Activated naive CD8-positive, alpha-beta T cell treated with anti-CD3 and anti-CD28 coated beads for 36 hours (primary cell): ENCODE measurements at places on chromosomes 16 and 17. TPM values are rescaled to one million over a fixed set of nuclear protein-coding genes. Genes with fewer than 3 reads are reported as not detected.
A peak's percentile ranks its signal among the peaks of the same experiment; 100 is the strongest.

SLC16A13 gene
- 5.2 TPM for total RNA-seq

DNA sequence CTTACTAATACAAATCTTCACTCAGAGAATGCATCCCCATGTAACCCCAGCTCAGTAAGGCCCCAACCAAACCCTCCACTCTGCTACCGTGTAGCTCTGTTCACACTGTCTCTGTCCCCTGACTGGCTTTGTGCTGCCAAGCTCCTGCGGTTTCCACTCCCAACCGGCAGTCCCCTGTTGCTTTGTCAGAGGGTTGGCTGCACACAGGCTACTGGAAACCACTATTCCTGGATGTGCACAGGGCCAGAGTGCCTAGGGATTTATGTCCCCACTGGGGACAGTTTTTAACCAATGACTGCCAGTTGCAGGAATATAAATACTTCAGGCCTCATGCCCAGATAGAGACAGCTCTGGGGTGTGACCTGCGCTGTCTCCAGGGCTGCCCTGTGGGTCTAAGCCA is 157.1 kb upstream of the C16orf82 start:
- DNase-seq: no peak
- H3K36me3 ChIP-seq: no peaks in the 10 kb centered on the region
- H3K27ac ChIP-seq: no peak overlapping the region
- H3K4me3 ChIP-seq: no peak overlapping the region
- no peaks in the 10 kb centered on the region for H3K4me1 ChIP-seq
- peaks cover 6% of the 10 kb centered on the region for H3K27me3 ChIP-seq

DNA sequence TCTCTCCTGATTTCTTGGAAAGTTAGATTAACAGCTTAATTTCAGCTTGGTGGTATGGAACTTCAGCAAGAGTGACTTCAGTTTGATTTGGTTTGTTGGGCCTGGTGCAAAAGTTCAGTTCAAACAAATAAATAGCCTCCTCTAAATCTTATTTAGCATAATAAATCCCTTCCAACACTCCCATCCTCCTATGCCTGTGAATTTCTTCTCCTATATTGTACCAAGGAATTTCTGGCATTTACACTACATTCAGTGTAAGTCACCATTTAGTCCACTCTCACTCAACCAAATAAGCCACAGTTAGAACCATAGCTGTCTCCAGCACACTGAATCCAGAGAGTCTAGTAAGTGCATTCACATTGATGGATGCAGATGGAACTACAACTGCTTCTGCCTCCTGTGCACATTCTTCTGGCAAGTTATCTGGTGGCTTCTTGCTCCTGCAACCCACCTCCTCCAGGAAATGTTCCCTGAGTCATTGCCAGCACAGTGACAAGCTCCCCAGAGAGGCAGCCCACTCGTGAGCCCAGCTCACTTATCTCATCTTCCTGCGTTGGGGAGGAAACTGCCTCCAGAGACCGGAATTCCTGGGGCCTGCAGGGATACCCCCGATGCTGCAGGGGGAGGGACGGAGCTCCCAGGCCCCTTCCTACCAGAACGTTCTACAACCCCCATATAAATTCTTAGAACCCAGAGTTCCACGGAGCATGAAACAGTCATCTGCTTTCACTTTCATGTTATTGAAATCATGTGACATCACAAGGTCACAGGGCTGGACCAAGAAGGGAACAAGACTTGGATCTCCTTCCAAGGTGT is 318.3 kb downstream of the PHKB start:
- H3K27ac ChIP-seq: peak overlapping the region; percentile 77
- peaks cover 10% of the 10 kb centered on the region for H3K4me1 ChIP-seq
- DNase-seq: peak; percentile 15
- H3K27me3 ChIP-seq: no peaks in the 10 kb centered on the region
- peak overlapping the region; percentile 71 for H3K4me3 ChIP-seq
- no peaks in the 10 kb centered on the region for H3K36me3 ChIP-seq

- no peak overlapping the region for H3K4me3 ChIP-seq
- no peaks in the 10 kb centered on the region for H3K27me3 ChIP-seq
- H3K27ac ChIP-seq: no peak overlapping the region
Measured at GRCh38 chr17:82016875-82017459, 5.7 kb downstream of the CENPX start.

ZNF624 gene
- total RNA-seq: 3.9 TPM

SLC6A4 gene
- not detected for total RNA-seq

- peaks cover 37% of the 10 kb centered on the region for H3K4me1 ChIP-seq
- no peak overlapping the region for H3K27ac ChIP-seq
- no peaks in the 10 kb centered on the region for H3K36me3 ChIP-seq
- H3K4me3 ChIP-seq: no peak overlapping the region
- DNase-seq: no peak
Measured at GRCh38 chr17:76993651-76994050, 125.4 kb downstream of the MGAT5B start.

FLCN gene
- total RNA-seq: 21.3 TPM

DNA sequence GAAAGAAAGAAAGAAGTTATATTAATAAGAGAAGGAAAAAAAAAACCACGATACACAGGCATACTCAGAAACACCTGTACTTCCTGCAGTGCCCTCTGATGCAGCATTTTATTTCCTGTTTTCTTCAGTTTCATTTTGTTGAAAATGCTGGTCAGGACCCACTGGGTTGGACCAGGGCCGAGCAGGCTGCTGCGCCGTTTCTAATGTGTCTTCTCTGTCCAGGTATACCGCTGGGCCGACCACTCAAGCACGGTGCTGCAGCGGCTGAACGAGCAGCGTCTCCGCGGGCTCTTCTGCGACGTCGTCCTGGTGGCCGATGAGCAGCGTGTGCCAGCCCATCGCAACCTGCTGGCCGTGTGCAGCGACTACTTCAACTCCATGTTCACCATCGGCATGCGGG is 8.3 kb downstream of the KLHL36 start:
- peaks cover 44% of the 10 kb centered on the region for H3K4me1 ChIP-seq
- H3K27me3 ChIP-seq: no peaks in the 10 kb centered on the region
- DNase-seq: no peak
- no peak overlapping the region for H3K4me3 ChIP-seq

PRSS53 gene
- 3.1 TPM for total RNA-seq

DNA sequence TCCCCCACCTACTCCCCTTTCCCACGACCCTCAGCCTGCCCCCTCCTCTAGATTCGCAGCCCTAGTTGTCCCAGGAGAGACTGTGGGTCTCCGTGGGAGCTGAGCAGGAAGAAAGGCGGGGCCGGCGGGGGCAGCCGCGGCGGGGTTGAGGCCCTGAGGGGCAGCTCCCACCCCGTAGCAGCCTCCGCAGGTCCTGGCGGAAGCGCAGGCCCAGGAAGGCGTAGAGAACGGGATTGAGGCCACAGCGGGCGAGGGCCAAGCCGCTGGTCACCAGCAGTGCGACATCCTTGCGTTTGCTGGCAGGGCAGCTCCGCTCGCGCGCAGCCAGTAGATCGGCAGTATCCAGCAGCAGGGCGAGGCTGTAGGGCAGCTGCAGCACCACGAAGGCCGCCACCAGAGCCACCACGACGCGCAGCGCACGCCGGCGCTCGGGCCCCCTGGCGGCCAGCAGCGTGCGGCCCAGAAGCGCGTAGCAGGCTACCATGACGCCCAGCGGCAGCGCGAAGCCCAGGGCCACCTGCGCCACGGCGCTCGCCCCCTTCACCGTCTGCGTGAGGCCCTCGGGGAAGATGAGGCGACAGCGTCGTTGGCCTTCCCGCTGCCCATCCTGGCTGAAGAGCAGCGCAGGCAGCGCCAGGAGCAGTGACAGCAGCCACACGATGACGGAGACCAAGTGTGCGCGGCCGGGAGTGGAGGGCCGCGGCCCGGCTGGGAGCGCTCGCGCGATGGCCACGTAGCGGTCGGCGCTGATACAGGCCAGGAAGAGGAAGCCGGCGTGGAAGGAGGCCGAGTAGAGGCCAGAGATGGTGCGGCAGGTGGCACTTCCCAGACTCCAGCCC is 1.9 kb downstream of the CCR10 start:
- H3K27ac ChIP-seq: peak overlapping the region; percentile 63
- peak overlapping the region; percentile 61 for H3K4me3 ChIP-seq
- peaks cover 63% of the 10 kb centered on the region for H3K27me3 ChIP-seq
- no peaks in the 10 kb centered on the region for H3K36me3 ChIP-seq

DNA sequence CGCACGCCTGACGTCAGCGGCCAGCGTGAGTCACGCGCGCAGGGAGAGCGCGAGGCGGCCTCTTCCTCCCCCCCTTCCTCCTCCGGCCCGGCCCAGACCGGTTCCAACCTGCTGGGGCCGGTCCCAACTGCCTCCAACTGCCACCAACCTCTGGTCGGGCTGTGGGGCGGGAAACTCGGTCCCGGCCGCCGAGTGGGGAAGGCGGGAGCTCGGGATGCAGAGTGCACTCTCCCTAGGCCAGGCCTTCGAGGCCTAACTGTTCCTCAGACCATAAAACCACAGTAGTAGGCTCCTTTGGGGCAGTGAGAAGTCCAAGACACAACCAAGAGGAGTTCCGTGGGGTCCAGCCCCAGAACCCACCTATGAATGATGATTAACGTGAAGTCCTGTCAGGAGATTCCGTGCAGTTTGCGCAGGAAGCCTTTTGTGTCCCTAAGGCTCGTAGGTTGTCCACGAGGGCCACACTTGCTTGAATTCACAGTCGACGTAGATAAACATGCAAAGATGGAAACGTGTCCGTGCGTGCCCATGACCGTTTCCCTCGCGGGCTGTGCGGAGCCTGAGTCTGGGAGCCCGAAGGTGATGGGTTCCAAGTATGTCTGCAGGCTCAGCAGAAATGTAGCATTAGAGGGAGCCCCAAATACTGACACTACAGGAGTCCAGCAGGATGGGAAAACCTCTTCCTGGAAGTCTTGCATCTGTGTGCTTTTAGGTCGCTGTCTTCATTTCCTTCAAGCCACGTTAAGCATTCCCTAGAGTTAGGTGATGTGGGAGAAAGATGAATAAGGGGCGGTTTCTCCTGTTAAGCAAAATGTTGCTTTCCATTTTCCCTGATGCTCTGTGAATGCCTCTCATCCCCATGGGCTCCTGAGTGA is 647 bp downstream of the UNK start:
- H3K27ac ChIP-seq: peak overlapping the region; percentile 99
- peaks cover 3% of the 10 kb centered on the region for H3K36me3 ChIP-seq
- H3K4me3 ChIP-seq: peak overlapping the region; percentile 88
- peak; percentile 90 for DNase-seq
- H3K4me1 ChIP-seq: peaks cover 37% of the 10 kb centered on the region
